ENCODE measurements at places on chromosomes 7 and 10.
A peak's percentile ranks its signal among the peaks of the same experiment; 100 is the strongest.

DNA sequence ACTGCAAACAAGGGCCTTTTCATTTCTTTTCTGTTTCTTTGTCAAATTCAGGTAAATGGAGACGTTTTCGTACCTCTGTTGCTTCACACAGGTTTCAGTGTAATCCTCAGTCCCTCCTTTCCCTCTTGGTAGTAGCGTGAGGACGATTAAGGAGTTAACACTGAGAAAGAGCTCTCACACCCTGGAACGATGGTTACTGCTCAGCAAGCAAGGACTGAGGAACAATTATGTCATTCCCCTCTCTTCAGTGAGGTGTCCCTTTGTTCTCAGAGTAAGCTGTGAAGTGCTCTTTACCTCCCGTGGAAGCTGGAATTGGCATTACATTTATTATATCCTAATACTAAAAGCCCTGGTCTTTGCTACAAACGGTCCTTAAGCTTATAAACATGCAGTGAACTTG, 95.9 kb downstream of the FANK1 start:
- no peak for DNase-seq

DNA sequence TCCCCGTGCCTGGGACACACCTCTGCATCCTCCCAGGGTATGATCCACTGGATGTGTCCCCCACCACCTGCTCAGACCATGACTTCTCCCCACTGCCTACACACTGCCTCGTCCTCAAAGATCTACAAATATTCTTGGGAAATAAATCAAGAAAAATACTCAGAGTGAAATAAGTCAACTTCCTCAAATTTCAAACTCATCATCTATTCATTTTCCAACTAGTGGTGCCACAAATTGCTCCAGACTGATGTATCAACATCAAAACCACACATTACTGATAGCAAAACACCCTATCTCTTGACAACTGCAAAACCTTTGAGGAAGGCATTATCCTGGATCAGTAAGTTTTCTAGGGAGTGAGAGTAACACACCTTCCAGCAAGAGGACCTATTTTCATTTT, 87.7 kb downstream of the GRB10 start:
- DNase-seq, result no peak

- DNase-seq, result no peak
Measured at GRCh38 chr7:16531707-16532106, 5.1 kb downstream of the LRRC72 start.

- no peak for DNase-seq
Measured at GRCh38 chr7:78514634-78515033, 716.1 kb downstream of the PHTF2 start.

- DNase-seq, result no peak
Measured at GRCh38 chr10:111078505-111079185, 1.8 kb downstream of the ADRA2A start.

DNA sequence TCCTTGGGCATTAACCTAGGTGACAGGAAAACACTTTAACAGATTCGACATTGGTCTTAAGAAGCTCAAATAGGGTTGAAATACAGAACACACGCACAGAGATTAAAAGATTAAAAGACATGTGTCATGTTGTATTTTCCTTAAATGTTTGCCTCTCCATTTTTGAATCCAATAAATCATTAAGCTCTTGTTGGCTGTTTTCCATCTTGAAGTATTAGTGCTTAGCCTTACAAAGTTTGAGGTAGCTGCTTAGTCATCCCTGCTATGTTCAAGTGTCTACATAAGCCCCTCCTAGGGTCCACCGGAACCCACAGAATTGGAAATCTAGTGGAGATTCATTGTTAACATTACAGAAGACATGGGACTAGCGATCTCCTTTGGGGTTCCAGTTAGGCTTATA, 12.7 kb upstream of the GJD4 start:
- DNase-seq, result no peak

- peak; percentile 12 for DNase-seq
Measured at GRCh38 chr10:100670828-100671479, 74.4 kb upstream of the PAX2 start.

- DNase-seq, result no peak
Measured at GRCh38 chr7:108328174-108328651, 128.0 kb downstream of the NRCAM start.

DNA sequence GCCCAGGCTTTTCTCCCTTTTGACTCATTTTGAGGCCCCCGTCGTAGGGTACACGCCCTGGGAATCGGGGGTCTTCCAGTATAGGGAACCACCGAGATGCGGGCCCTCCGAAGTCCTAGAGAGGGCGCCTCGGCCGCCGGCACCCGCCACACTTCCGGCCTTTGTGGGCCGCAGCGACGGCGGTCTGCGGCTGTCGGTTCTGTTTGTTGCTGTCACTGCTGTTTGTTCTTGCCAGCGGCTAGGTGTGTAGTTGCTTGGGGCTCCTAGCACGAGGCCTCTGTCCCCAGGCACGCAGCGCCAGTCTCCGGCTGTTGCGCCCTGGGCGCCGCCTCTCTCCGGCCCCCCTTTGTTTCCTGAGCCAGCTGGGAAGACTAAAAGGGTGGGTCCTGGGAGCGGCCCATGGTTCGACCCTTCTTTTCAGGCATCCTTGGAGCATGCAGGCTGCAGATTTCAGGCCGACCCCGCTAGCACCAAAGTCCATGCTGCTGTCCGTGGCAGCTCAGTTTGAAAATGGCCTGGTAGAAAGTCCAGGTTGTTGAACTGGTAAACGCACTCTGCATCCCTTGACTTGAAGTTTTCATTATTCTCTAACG, 17.8 kb upstream of the ZKSCAN1 start:
- DNase-seq, result no peak
